ENCODE measurements at places on chromosomes 12 and 14.

DNA sequence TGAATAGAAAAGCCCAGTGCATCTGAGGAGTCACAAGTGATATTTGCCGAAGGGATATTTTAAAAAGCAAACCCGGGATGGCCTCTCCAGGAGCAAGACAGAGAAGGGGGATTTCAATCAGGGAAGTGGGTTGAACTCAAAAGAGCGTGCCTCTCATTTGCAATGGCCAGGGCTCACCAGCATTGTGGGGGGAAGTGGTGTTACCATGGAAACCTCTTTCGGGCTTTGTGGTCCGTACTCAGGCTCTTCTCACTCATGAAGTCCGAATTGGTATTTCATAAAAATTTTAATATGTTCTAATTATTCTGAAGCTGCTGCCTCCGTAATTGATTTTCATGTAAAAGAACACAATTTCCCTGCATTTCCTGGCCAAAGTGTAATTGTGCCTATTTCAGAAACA lies 79.8 kb downstream of the SLC15A4 start:
- DNase-seq = no peak

- no peak for DNase-seq
Measured at GRCh38 chr12:7483343-7483742, 20.2 kb downstream of the CD163 start.

DNA sequence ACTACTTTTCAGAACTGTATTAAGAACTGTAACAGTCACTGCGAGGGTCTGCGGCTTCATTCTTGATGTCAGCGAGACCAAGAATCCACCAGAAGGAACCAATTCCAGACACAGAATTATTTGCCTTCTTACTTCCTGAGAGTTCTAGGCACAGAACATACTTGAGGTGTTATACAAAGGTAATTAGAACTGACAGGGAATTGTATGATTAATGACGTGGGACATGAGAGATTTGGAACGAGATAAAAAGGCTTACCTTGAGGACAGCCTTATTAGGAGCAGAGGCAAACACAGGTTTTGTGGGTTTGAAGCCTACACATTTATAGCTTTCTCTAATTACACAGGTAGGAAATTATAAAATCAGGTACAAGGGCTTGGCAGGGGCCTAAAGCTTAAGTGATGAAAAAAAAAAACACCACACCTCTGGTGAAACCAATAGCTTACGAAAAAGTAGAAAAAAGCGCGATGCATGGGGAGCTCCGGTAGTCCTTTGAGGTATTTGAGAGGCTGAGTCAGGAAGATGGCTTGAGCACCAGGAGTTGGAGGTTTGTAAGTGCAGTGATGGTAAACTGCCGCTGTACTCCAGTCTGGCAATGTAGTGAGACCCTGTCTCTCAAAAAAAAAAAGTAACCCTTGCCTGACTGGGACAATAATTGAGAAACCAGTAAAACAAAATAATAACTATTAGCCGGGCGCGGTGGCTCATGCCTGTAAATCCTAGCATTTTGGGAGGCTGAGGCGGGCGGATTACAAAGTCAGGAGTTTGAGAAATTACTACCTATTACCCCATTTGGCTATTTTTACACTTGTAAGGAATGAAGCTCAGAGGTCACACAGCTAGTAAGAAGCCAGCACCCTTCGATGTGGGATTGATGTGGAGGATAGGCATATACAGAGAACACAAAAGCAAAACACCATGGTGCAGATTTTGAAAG lies 795 bp upstream of the ACOT2 start:
- peak; percentile 50 for DNase-seq

- DNase-seq = no peak
Measured at GRCh38 chr12:39814626-39815025, 195.0 kb upstream of the ABCD2 start.
